ENCODE measurements at places on chromosomes 3 and 15.
A peak's percentile ranks its signal among the peaks of the same experiment; 100 is the strongest.

DNA sequence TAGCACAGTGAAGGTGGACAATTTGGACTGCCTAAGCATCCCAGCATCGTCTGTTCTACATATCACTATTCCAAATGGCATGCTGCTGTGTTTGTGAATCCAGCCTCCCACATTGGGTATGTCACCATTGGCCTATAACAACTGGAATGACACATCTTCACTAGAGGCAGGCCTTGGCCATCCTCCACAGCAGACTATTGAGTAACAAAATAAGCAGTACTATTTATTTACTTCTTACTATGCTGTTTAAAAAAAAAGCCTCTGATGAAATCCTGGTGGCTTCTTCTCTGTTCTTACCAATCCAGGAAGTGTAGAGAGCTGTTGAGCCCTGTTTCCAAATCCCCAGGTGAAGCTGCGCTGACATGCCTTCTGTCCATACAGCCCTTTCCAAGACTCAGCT lies 30.6 kb upstream of the CERS3 start:
- DNase-seq, result no peak

DNA sequence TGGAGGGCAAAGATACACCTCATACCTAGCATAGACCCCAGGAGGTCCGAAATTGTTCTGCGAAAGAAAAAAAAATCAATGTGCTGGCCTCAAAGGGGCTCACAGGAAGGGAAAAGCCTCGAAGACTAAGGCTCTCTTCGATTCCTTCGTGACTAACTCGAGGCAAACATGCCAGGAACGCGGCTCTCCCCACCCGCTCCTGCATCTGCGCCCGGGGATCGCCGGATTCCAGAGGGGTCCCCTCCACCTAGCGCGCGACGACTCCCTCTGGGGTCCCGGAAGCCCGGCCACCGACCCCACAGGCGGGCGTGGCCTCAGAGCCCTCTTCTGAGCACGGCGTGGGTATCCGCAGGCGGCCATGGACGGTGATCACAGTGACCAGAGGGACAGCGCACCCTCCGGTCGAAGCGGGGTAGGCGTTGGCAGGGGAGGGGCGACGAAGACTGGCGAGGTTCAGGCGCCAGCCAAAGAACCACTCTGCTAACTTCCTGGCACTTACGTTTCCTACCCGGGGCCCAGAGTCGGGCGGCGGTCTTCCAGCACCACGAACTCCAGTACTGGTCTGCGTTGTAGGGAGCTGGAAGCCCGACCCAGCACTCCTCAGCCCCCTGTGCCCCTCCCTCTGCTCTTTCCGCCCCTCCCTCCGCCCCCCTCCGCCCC lies 515 bp upstream of the EIF3J start:
- peak; percentile 63 for DNase-seq

DNA sequence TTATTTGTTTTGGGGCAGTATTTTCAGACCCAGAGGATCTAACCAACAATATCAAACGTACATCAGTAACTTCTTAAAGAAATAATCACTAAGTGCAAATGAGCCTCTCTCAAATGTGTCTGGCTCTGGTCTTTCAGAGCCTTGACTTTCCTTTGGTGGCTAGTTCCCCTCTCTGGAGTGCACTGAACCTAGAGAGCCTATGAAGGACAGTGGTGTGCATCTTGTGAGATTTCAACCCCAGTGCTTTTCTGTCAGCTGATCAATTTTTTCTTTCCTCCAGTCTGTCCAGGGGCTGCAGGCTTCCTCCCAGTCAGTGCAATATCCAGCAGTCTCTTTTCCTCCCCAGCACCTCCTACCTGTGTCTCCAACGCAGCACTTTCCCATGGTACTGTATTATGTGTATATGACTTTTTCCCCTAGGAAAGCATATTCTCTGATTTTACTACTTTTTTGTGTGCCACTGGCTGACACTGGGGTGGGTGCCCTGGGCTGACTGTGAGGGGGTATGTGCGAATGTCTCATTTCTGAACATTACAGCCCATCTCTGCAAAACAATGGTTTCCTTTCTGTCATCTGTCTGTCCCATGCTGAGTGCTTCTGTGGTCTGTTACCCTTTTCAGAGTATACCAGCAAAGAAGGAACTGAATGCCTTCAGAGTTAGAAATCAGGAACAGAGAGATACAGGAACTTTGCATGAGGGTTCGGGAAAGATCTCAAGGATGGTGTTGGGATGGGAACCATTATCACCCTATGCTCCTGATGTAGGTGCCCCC lies 98.8 kb downstream of the ARPP21 start:
- DNase-seq, result no peak

DNA sequence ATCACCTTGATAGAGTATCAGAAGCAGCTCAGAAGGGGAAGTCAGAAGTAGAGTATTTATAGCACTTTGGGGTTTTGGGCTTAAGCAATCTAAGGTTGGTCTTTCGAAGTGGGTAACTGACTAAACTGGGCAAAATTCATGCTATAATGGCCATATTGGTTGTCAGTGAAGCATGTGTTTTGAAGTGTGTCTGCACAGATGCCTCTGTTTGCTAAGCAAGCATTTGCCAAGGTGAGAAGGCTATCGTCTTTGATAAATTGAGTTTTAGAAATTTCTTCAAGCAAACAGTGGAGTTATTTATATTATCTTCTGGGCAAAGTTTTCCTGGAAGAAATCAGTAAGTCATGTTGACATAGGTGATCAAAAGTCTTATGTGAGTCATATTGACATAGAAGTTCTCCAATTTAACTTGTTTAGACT lies 412.8 kb upstream of the TGFBR2 start:
- no peak for DNase-seq

Data from activated T-cell treated with anti-CD3 and anti-CD28 coated beads for 48 hours (primary cell).